ENCODE measurements at places on chromosomes 6 and 20.

DNA sequence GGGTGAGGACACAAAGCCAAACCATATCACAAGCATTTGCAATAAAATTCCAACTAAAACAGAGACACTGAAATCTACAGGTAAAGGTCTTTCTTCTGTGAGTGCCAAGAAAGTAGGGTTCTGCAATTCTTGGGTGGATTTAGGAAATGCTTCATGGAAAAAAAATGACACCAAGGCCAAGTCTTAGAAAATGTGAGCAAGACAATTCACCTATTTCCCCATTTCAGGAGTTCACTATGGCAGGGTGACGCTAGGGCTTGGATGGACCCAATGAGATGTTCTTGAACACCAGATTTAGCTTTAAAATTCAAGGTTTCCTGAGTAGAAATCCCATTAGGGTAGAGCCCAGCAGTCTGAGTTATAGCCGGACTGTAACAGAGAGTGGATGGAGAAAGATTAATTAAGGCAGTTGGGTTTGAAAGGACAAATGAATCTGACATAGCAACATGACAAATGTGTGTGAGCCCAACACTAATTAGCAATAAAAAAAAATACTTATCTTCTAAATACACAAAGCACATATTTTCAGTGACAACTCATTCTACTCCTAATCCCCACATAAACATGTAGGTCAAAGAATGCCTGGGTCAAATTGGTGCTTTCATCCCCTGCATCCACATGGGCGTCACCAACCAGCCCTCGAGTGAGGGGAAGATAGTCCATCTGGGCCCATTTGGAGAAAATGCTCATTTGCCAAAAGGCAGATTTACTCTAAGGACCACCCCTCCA, 180.4 kb upstream of the JARID2 start:
- DNase-seq = no peak
- no peaks in the 10 kb centered on the region for H3K27me3 ChIP-seq
- no peaks in the 10 kb centered on the region for H3K36me3 ChIP-seq
- H3K4me1 ChIP-seq = no peaks in the 10 kb centered on the region

- no peaks in the 10 kb centered on the region for H3K36me3 ChIP-seq
- no peaks in the 10 kb centered on the region for H3K27me3 ChIP-seq
These were observed 140.1 kb downstream of the NRN1 start for GRCh38 chr6:5866547-5867051.

GRCh38 chr6:61894536-61894935, 391.5 kb downstream of the KHDRBS2 start:
- H3K36me3 ChIP-seq = no peaks in the 10 kb centered on the region
- H3K27me3 ChIP-seq = no peaks in the 10 kb centered on the region
- no peak overlapping the region for H3K4me3 ChIP-seq
- H3K27ac ChIP-seq = no peak overlapping the region

GRCh38 chr6:47072667-47073066, 30.5 kb upstream of the ADGRF1 start:
- DNase-seq = no peak
- no peak overlapping the region for H3K4me3 ChIP-seq
- H3K27me3 ChIP-seq = no peaks in the 10 kb centered on the region

DNA sequence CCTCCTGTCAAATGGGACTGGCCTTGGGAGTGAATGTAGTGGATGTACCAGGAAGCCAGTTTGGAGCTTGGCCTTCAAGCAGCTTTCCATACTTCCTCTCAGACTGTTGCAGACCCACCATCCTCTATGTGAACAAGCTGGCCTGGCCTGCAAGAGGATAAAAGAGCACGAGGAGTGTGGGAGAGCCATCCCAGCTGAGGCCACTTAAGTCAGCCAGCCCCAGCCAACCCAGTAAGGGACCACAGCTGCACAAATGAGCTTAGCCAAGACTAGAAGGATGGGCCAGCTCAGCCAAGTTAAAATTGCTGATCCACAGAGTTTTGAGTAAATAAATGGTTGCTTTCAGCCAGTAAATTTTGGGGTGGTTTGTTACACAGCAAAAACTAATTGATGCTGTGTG, 156.9 kb upstream of the SOX4 start:
- no peak for DNase-seq
- no peaks in the 10 kb centered on the region for H3K36me3 ChIP-seq
- H3K4me3 ChIP-seq = no peak overlapping the region
- no peaks in the 10 kb centered on the region for H3K27me3 ChIP-seq
- H3K4me1 ChIP-seq = no peaks in the 10 kb centered on the region

DNA sequence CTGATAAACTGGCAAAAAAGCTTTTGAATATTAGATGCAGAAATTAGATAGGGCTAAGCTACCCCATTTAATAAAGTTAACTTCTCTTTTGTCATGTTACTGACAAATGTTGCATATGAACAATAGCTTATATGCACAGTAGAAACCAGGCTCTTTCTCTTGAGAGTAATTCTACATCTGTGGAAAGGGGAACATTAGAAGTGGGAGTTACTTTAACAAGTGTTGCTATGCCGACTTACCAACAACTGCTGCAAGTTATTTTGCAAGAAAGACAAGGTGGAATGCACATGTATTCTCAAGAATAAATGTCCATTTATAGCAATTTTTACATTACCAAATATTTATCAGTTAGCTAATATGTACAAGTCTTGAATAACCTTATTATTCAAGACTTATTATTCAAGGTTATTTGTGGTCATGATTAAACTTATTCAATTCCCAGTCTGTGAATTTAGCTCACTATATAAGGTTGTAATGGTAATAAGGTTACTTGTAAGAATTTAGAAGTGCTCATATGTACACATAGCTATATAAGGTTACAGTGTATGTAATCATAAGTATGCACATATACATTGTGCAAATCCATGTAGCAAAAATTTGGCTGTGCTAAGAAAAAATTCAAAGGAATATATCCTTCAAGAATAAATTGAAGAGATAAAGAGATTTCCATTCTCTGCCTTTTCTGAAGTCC, 38.3 kb downstream of the ADGRG6 start:
- no peak for DNase-seq
- H3K4me1 ChIP-seq = no peaks in the 10 kb centered on the region
- H3K27me3 ChIP-seq = no peaks in the 10 kb centered on the region
- H3K36me3 ChIP-seq = no peaks in the 10 kb centered on the region
- H3K27ac ChIP-seq = no peak overlapping the region

GRCh38 chr20:56483970-56484369, 15.5 kb downstream of the RTF2 start:
- H3K4me3 ChIP-seq = no peak overlapping the region
- H3K27me3 ChIP-seq = no peaks in the 10 kb centered on the region
- peaks cover 80% of the 10 kb centered on the region for H3K36me3 ChIP-seq
- H3K27ac ChIP-seq = no peak overlapping the region
- H3K4me1 ChIP-seq = no peaks in the 10 kb centered on the region

DNA sequence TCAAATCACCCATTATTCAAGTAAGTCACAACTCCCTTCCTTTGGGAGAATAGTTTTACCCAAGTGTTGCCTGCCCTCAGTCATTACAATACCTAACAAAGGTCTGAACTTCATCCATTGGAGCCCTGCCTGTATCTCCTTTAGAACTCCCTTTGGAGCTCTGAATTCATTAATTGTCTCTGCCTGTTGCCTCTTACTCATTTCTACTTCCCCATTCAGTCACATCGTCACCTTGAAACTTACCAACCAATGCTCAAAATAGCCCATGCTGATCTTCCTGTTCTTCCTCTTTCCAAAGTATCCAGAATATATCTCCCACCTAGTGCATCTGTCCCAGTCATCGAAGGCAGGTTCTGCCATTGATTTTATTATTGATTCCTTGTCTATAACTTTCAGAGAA, 120.7 kb upstream of the ADGRF1 start:
- DNase-seq = no peak
- H3K27me3 ChIP-seq = no peaks in the 10 kb centered on the region
- no peaks in the 10 kb centered on the region for H3K36me3 ChIP-seq
- no peak overlapping the region for H3K4me3 ChIP-seq

- no peaks in the 10 kb centered on the region for H3K4me1 ChIP-seq
- H3K27ac ChIP-seq = no peak overlapping the region
- H3K36me3 ChIP-seq = no peaks in the 10 kb centered on the region
These were observed 191.1 kb downstream of the TAF4 start for GRCh38 chr20:61874421-61875068.

- H3K27me3 ChIP-seq = peaks cover 66% of the 10 kb centered on the region
- no peaks in the 10 kb centered on the region for H3K4me1 ChIP-seq
- H3K4me3 ChIP-seq = no peak overlapping the region
- no peak for DNase-seq
These were observed 4.3 kb downstream of the EYA4 start for GRCh38 chr6:133245422-133245903.

DNA sequence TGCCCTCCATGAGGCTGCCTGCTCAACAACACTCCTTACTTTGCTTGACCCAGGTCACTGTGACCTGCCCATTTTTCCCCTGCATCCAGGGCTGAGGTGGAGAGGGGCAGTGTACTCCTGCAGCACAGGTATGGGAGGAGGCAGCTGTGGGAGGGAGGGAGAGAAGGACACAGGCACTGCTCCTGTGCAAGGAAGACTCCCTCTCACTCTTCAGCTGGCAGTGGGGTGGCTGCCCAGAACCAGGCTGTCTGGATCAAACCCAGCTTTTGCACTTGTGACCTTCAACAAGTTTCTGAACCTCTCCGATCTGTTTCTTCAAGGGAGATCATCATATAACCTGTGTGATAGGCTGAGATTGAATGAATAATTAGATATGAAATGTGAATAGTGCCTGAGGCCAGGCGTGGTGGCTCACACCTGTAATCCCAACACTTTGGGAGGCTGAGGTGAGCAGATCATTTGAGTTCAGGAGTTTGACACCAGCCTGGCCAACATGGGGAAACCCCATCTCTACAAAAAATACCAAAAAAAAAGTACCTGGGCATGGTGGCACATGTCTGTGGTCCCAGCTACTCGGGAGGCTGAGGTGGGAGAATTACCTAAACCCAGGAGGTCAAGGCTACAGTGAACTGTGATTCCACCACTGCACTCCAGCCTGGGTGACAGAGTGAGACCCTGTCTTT, 14.1 kb downstream of the TGIF2 start:
- no peak overlapping the region for H3K27ac ChIP-seq
- no peak for DNase-seq
- peaks cover 13% of the 10 kb centered on the region for H3K4me1 ChIP-seq
- no peak overlapping the region for H3K4me3 ChIP-seq

GRCh38 chr20:60100780-60101179, 142.6 kb downstream of the CDH26 start:
- no peaks in the 10 kb centered on the region for H3K36me3 ChIP-seq
- no peak overlapping the region for H3K4me3 ChIP-seq
- H3K27ac ChIP-seq = no peak overlapping the region
- H3K4me1 ChIP-seq = no peaks in the 10 kb centered on the region
- DNase-seq = no peak

DNA sequence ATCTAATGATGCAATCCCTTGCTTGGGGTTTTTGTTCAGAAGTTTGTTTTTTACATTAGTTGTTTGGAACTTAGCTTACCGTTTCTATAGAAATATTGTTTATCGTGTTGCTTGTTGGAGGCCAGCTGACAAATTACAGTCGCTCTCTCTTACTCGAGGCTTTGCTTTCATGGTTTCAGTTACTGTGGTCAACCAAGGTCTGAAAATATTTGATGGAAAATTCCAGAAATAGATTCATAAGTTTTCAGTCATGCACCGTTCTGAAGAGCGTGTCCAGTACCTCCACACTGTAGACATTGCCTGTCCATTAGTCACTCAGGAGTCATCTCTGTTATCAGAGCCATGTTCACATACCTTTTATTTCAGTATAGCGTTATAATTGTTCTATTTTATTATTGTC, 47.9 kb downstream of the DEK start:
- peaks cover 18% of the 10 kb centered on the region for H3K36me3 ChIP-seq
- H3K27me3 ChIP-seq = no peaks in the 10 kb centered on the region
- no peak overlapping the region for H3K4me3 ChIP-seq
- no peaks in the 10 kb centered on the region for H3K4me1 ChIP-seq
- H3K27ac ChIP-seq = no peak overlapping the region
- DNase-seq = no peak

DNA sequence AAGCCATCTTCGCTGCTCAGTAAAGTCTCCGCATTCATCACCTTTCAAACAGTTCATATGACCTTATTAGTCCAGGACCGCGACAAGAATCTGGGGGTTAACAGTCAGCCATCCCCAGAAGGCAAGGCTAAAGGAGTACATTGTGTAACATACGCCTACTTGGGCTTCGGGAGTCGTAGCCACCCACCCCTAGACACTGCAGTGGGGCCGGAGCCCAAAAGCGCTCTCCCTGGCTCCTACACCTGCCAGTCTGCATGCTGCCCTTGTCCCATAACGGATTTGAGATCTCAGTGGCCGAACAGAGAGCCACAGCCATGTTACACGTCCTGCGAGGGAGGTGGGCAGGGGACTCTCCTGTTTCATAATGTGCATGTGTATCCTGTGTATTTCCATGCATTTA, 1405.5 kb downstream of the GRIK2 start:
- no peak overlapping the region for H3K27ac ChIP-seq
- H3K4me3 ChIP-seq = no peak overlapping the region
- H3K4me1 ChIP-seq = no peaks in the 10 kb centered on the region
- H3K27me3 ChIP-seq = no peaks in the 10 kb centered on the region

DNA sequence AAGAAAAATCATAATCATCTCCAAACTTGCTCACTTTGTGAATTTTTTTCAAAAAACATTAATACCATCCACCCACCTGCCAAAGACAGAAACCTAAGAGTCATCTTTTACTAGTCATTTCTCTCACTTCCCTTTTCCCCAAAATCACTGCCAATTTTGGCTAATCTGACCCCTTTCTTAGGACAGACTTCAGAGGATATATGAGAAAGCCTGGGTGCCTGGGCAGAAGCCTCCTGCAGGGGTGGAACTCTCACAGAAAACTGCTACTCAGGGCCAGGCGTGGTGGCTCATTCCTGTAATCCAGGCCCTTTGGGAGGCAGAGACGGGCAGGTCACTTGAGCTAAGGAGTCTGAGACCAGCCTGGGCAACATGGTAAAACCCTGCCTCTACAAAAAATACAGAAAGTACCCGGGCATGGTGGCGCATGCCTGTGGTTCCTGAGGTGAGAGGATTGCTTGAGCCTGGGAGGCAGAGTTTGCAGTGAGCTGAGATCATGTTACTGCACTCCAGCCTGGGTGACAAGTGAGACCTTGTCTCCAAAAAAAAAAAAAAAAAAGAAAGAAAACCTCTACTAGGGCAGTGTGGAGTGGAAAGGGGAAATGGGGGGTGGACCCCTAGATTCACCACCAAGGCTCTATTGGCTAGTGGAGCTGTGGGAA, 3.8 kb downstream of the DEK start:
- H3K27me3 ChIP-seq = no peaks in the 10 kb centered on the region
- H3K36me3 ChIP-seq = peaks cover 44% of the 10 kb centered on the region

DNA sequence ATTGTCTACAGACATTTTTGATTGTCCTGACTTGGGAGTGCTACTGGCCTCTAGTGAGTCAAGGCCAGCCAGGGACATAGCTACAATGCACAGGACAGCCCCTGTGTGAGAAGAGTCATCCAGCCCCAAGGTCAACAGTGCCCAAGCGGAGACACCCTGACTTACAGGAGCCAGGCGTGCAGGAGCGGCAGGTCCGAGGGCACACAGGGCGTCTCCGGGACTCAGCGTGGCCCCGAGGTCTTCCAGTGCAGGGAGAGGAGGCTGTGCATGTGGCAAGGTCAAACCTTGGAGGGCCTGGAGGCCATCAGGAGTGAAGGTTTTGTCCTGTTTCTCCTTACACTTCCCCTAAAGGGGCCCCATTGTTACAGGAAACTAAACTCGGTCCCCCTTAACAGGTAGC, 41.3 kb upstream of the QKI start:
- H3K4me3 ChIP-seq = no peak overlapping the region
- no peaks in the 10 kb centered on the region for H3K4me1 ChIP-seq
- no peak for DNase-seq
- no peaks in the 10 kb centered on the region for H3K27me3 ChIP-seq
- H3K36me3 ChIP-seq = no peaks in the 10 kb centered on the region

- H3K27me3 ChIP-seq = no peaks in the 10 kb centered on the region
- no peak overlapping the region for H3K27ac ChIP-seq
- no peak for DNase-seq
- H3K36me3 ChIP-seq = no peaks in the 10 kb centered on the region
- H3K4me1 ChIP-seq = no peaks in the 10 kb centered on the region
These were observed 70.5 kb upstream of the TNFRSF21 start for GRCh38 chr6:47380251-47380650.
